ENCODE measurements at places on chromosomes 12 and 14.

DNA sequence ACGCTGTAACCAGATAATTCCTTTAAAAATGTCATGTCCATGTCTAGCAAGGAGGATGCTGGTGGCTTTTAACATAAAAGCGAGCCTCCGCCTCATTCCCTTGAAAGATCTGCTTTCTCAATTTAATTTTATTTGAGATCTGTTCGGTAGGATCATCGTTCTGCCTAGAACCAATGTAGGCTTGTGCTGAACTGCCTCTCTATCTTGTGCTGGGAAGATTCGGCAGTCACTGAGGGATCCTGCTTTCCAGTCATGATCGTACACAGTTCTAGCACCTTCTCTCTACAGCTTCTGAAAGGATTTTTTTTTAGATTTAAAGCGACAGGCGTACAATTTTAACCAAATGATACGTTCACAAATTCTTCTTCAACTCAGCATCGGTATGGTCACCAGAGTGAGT lies 54.3 kb downstream of the PEBP1 start:
- peak; percentile 12 for DNase-seq

DNA sequence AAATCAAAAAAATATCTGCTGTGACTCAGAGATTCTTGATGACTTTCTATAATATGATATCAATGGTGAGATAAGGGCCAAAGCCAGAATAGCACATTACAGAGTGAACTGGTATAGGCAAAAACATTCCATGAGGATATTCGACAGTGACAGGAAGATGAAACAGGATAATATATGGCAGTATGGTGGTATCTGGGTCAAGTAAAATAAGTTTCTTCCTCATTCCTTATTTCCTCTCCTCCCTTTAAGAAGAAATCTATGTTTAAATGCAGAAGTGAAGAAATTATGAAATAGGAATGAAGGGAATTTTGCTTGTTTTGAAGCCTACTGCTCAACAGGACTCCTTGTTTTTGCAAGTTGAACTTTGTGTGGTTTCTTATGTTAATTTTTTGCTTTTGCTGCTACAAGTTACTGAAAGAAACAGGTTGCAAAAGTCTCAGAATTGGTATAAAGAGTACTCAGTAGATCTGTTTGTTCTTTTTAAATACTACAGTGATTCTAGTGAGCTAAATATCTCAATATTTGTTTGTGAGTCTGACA lies 7.0 kb downstream of the ACSS3 start:
- DNase-seq, result peak; percentile 11

GRCh38 chr14:85444635-85445034 lies 85.3 kb upstream of the FLRT2 start:
- peak; percentile 41 for DNase-seq

DNA sequence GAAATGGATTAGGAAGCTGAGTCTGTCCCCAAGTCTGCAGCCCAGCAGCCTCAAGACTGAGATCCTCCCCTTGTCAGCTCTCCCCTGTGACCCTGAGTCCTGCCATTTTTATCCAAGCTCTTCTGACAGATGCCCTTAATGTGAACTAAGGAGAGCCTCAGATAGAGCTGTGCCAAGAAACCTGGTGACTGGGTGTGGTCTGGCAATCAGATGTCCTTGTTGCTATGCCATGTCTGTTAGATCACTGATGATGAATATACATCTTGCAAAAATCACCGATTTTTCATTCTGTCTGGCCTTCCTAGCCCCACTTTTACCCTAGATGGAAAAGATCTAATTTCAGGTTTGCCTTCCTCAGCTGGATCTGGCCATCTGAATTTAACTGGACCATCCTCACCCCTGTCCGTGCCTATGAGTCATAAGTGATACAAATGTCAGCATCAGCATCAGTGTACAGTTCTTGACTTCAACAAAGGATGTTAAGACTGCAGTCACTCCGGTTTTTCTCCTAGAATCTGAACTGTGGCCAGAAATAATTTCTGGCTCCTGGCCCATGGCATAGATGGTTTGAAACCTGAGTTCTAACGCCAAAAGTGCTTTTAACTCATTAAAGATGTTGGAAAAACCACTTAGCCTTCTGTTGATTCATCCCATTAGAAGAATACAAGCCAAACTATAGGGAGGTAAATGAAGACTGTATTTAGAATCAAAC lies 61.2 kb upstream of the GRIP1 start:
- DNase-seq, result no peak

- no peak for DNase-seq
Measured at GRCh38 chr12:56298828-56299227, 1.3 kb downstream of the CS start.

GRCh38 chr12:116280595-116281290 lies 3.2 kb upstream of the MED13L start:
- no peak for DNase-seq

- DNase-seq, result peak; percentile 47
Measured at GRCh38 chr12:11658791-11659190, 9.3 kb downstream of the ETV6 start.

DNA sequence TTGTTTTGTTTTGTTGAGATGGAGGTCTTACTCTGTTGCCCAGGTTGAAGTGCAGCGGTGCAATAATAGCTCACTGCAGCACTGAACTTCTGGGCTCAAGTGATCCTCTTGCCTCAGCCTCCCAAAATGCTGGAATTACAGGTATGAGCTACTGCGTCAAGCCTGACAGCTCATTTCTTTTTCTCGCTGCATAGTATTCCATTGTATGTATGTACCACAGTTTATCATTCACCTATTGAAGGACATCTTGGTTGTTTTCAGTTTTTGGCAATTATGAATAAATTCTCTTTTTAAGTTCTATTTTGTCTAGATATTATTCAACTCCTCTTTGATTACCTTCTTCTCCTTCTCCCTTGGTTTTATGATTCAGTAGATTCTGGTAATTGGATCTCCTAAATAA lies 13.5 kb downstream of the HSD17B6 start:
- DNase-seq, result no peak

GRCh38 chr14:50828721-50829488 lies 2.1 kb downstream of the NIN start:
- DNase-seq, result no peak

GRCh38 chr14:32329690-32330285 lies 690 bp downstream of the AKAP6 start:
- no peak for DNase-seq

GRCh38 chr12:2686280-2686646 lies 108.5 kb upstream of the FKBP4 start:
- no peak for DNase-seq

- DNase-seq, result no peak
Measured at GRCh38 chr12:92871116-92871515, 58.0 kb downstream of the EEA1 start.

- DNase-seq, result no peak
Measured at GRCh38 chr12:110108309-110109036, 15.7 kb upstream of the IFT81 start.

DNA sequence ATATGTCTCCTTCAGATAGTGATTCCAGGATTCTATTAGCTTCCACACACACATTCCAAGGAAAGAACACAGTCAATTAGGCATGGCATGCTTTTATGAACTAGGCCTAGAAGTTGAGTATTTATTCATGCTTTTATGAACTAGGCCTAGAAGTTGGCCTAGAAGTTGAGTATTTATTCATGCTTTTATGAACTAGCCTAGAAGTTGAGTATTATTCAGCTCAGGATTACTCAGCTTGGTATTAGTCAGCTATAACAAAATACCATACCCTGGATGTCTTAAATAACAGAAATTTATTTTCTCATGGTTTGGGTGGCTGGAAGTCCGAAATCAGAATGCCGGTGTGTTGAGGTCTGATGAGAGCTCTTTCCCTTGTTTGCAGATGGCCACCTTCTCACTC lies 442.7 kb upstream of the FLRT2 start:
- DNase-seq, result no peak

GRCh38 chr12:46470975-46471374 lies 98.4 kb upstream of the SLC38A2 start:
- DNase-seq, result no peak

DNA sequence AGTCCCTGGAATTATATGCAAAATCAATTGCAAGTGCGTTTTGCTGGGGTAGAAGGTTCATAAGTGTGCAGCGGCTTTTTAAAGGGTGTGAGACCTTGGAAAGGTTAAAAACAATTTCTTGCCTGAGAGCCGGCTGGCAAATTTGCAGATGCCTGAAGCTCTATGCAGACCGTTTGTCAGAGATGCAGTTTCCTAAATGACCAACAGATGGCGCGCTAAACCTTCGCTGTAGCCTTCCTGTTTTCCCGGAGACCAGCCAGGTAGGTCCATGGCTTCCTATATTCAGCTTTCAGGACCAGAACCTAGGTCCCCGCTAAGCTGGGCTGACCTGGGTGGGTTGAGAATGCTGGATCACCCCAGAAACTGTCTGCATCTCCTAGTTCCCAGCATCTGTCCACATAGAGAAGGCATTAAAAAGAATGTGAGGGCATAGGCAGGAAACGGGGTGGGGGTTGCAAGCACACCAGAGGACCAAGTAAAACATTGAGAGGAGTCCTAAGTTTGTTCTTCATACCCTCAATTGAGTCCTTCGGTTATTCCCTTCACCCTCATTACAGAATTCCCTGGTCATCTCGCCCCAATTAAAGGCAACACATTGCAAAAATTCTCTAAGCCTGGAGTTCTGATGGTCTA lies 5.7 kb upstream of the NOS1 start:
- DNase-seq, result peak; percentile 70

GRCh38 chr12:124017064-124017463 lies 44.0 kb downstream of the ZNF664 start:
- no peak for DNase-seq

- no peak for DNase-seq
Measured at GRCh38 chr14:62185078-62185477, 422.9 kb downstream of the SNAPC1 start.

GRCh38 chr14:32564596-32564995 lies 235.5 kb downstream of the AKAP6 start:
- no peak for DNase-seq

DNA sequence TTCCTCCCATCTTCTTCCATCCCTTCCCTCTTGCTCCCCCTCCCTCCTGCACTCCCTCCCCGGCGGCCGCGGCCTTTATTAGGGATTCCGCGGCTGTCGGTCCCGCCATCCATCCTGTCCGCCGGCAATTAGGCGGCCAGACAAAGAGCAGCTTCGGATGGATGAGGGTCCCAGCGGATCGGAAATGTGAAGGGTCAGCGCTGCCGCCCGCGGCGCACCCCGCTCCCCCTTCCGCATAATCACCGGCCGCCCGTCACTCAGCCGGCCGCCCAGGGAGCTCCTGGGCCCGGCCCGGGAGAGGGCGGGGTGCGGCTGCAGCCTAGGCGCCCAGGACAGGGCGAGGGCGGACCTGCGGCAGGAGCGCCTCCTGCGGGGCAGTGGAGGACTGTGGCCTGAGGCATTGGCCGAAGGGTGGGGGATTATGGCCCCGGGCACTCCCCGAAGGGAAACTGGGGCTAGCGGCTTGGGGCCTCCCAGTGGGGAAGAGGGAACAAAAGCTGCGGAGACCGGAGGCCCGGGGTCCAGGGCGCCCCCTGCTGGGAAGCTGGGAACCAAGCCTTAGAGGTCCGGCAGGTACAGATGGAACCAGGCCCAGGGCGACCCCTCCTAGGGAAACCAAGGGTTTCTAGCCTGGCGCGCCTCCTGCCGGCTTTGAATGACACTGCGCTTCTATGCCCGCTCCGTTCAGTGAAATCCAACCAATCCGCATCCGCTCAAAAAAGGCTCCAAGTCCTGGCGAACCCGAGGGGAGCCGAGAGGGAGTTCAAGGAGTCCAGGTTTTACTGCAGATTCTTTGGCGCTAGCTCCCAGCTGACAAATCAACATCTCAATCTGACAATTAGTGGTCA lies 4.4 kb upstream of the DNAJC22 start:
- DNase-seq, result peak; percentile 62

GRCh38 chr12:65501093-65501621 lies 222.7 kb downstream of the MSRB3 start:
- no peak for DNase-seq

GRCh38 chr12:19751078-19751477 lies 311.8 kb downstream of the AEBP2 start:
- no peak for DNase-seq

DNA sequence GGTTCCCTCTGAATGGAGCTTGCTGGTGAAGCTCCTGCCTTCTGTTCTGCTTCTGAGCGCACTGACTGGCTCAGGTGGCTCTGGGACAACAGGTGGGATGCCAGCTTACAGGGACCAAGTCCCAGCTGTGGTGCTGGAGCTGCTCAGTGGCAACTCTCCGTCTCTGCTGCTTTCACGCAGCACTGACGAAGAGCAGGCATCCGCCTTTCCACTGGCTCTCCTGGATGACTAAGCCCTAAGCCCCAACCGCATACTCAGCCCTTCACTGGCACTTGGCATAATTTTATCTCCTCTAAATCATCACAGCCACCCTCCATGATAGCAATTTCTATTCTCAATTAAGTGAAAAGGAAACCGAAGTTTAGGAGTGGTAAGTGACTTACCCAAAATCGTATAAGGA lies 3.7 kb upstream of the RTL1 start:
- DNase-seq, result no peak

GRCh38 chr12:19278407-19278806 lies 148.9 kb downstream of the PLEKHA5 start:
- no peak for DNase-seq

DNA sequence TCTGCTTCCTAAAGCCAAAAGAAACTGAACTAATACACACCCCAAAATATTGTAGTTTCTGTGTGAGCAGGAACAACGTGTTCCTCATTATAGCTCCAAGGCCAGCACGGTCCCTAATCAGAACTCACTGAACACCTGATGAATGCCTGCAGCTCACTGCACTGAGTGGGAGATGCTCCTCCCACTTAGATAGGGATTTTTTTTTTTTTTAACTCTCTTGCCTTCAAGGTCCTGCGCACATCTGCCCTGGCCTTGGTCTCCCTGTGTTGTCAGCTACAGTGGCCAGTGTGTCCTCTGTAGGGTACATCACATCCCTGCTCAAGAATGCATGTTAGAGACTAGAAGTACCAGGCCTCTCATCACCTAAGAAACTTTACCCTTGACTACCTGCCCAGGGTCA lies 44.3 kb upstream of the TMPO start:
- no peak for DNase-seq

DNA sequence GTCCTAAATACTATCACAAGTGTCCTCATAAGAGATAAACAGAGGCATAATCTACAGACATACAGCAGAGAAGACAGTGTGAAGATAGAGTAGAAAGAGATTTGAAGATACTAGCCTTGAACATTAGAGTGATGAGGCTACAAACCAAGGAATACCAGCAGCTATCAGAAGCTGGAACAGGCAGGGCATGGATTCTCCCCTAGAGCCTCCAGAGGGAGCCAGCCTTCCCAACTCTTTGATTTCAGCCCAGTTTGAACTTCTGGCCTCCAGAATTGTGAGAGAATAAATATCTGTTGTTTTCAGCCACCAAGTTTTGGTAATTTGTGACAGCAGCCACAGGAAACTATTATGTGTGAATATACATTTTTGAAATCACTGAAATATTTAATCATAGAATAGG lies 47.2 kb downstream of the CCDC91 start:
- DNase-seq, result no peak

DNA sequence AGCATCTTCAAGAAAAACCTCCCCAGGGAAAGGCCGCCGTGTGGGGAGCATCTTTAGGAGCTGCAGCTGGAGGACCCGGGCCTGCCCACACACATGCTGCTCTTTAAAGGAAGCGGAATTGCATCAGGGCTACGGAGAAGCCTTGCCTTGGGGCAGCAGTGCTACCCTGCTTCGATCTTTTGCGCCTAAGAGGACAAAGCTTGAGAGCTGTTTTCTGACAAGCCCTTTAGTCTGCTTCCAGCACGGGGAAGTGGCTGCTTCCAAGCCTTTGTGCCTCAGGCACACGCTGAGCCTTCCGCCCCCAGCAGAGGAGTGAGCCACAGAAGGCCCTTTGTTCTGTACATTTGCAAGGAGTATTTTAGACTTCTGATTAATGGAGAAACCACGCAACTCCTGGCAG lies 31.5 kb downstream of the COA8 start:
- DNase-seq, result peak; percentile 38
